Stimulated activated CD4-positive, alpha-beta T cell treated with anti-CD3 and anti-CD28 coated beads, Interleukin-12 subunit alpha, Interleukin-12 subunit beta, amount 100 ng/mL, for 24 hours (primary cell): ENCODE measurements at places on chromosomes 6 and 20.

DNA sequence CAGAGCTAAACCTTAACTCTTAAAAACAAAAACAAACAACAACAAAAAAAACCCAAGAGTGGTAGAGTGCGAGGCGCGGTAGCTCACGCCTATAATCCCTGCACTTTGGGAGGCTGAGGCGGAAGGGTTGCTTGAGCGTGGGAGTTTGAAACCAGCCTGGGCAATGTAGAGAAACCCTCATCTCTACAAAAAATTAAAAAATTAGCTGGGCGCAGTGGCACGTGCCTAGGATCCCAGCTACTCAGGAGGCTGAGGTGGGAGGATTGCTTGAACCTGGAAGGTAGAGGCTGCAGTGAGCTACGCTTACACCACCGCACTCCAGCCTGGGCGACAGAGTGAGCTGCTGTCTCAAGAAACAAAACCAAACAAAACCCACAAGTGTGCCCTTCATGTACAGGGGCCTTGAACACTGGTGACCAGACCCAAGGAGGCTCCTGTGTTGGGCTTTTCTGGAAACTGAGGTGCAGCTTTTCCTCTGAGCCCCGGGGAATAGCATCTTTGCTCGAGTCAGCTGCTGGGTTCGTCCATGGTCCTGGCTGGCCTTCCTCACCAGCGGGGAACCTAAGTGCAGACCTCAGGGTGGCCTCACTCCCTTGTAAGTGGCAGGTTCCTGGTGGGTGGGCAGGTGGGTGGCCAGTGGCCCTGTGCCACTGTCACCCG lies 39.9 kb downstream of the PYGB start:
- no peak for DNase-seq

DNA sequence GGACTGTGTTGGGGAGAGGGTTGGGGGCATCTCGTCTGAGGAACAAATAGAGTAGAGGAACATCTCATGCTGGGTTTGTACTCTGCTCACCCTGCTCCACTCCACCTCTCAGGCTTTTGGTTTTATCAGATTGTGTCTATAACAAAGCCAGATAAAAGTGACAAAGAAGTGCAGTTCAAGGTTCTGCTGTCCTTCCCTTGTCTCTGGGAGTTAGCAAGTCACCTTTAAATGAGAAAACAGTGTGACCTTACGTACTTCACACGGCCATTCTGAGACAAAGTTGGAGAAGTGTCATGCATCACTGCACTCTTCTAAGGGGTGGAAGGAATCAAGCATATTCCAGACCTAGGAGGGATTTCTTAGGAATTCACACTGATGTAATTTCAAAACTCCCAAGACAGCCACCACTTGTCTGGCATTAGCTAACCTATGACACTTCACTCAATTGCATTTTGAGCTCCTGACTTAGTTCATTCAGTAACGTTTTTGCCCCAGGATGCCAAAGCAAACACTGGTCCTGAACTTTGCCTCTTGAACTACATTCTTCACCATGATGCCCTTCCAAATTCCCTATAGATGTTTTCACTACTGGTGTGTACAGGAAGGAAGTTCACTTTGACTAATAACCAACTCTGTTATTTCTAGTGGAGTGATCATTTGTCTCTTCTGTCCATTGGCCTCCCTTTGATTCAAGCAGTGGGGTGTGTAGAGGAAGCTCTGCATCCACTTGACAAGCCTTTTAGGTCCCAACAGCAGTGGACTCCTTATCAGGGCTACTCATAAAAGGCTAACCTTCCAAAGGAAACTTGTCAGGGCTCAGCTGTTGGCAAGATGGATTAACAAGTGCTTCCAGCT lies 647.6 kb upstream of the FLRT3 start:
- no peak for DNase-seq

- DNase-seq = no peak
Observed at GRCh38 chr6:96645106-96645505, 82.2 kb downstream of the FHL5 start.

- no peak for DNase-seq
Observed at GRCh38 chr6:115969207-115969929, 91.3 kb downstream of the FRK start.

DNA sequence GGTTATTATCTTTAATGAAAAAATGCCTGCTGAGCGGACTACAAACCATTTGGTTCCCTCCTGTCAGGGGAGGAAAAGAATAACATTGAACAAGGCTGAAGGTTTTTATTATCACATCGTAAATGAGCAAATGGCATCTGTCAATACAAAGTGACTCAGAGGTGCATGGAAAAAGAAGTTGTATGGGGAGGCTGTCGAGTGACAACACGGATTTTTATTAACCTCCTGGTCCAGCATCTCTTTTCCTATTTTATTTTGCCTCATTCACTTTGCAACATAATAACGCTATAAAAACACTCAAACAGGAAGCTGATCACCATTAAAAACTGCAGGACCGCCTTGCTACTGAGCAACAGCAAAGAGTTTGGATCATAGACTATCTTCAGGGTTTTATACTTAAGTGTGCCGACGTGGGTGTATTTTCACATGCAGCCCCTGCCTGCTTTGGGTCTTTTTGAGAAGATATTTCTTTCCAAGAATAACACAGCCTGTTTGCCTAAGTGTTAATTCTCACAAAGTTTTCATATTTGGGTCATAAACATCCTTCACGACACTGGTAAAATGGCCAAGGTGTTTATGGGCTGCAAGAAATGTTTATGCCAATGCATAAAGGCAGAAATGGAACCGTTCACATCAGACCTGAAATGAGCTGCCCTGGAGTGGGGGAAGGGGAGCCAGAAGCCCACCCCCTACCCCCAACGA lies 132.1 kb upstream of the SALL4 start:
- no peak for DNase-seq

GRCh38 chr6:136624347-136624746 lies 74.1 kb upstream of the MAP7 start:
- DNase-seq = no peak

DNA sequence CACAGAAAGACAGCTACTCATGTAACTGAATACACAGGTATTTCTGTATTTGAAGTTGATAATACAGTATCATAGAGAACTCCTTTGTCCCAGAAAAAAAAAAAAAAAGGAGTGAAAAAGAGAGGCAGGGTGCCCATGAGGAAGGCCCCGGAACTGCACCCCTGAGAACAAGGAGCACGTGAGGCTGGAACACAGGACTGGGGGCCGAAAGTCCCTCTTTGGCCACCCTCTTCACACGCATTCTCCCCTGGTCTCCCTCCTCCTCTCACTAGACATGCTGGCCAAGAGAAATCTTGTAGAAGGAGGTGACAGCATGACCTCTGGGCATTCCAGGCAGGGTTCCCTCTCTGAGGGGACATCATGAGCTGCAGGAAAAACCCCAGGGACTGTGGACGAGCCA lies 62.7 kb upstream of the TRAF3IP2 start:
- no peak for DNase-seq

- DNase-seq = no peak
Observed at GRCh38 chr20:47999166-47999565, 213.9 kb upstream of the SULF2 start.

GRCh38 chr20:52420805-52421204 lies 229.2 kb upstream of the ZFP64 start:
- no peak for DNase-seq

DNA sequence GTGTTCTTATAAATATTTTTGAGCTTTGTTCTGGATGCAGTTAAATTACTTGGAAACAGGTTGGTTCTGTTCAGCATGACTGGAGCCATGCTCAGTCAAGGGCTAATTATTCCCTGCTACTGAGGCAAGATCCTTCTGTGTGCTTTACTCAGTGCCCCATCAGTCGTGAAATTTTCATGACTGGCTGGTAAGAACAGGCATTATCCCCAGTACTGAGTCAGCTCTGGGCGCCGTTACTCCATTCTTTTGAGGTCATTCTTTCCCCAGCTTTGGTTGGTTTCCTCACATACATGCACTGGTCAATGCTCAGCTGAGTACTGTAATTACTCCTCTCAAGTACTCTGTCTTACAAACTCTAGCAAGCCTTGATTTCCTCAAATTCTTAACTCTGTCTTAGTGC lies 71.3 kb downstream of the CDKAL1 start:
- no peak for DNase-seq

DNA sequence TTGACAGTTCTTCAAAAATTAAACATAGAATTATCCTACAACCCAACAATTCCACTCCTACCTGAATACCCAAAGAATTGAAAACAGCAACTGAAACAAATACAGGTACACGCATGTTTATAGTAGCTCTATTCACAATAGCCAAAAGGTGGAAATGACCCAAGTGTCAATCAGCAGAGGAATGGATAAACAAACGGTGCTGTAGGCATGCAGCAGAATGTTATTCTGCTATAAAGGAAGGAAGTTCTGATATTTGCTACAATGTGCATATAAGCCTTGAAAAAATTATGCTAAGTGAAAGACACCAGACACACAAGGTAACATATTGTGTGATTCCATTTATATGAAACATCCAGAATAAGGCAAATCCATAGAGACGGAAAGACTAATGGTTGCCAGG lies 38.5 kb upstream of the PRELID3B start:
- no peak for DNase-seq

DNA sequence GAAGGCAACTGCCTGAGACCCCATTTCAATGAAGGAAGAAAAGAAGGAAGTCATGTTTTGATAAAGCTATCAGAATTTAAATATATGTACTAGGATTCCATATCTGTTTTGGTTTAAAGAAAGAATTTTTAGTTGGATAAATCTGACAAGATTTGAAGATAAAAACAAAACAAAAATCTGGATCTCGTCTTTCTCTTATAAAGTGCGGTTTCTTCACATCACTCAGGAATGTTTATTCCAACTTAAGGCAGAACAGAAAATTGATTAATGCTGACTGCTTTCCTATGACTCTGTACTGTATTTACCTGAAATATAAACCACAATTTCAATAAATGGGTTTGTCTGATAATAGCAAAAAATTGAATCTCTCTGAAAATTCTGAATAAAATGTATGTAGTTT lies 439.7 kb downstream of the RFPL4B start:
- no peak for DNase-seq

- no peak for DNase-seq
Observed at GRCh38 chr6:155504848-155505607, 49.4 kb upstream of the NOX3 start.

- DNase-seq = no peak
Observed at GRCh38 chr20:4074877-4075455, 59.6 kb upstream of the RNF24 start.

DNA sequence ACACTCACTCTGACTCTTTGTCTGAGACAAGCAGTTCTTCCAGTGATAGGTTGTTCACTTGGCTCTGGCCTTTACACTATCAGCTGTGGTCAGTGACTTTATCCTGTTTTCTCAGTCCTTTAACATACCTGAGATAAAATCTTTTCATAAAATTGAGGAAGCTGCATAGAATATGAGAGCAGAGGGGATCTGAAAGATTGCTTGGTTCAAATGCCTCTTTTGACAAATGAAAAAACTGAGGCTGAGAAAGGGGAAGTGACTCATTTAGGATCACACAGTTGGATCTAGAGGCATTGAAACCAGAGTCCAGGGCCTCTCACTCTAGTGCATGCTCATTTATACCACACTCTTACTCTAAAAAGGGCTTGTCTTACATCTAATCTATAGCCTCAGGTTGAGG lies 277.0 kb upstream of the TBX18 start:
- no peak for DNase-seq

DNA sequence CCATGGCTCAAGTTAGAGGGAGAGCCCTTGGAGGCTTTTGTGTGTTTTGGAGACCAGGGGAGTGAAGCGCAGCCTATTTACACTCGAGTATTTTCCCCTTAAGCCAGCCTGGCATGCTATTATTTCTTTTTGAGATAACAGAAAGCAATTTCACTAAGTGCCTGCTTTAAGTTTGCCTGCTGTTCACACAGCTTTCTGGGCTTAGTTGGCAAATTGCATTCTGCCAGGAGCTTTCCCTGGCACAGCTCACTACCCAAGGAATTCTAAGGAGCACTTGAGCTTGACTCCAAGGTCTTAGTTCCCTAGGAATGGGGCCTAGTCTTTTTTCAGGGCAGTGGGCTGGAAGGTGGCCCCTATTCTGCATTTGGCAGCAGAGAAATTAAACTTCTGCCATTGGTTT lies 19.0 kb upstream of the ASXL1 start:
- no peak for DNase-seq

DNA sequence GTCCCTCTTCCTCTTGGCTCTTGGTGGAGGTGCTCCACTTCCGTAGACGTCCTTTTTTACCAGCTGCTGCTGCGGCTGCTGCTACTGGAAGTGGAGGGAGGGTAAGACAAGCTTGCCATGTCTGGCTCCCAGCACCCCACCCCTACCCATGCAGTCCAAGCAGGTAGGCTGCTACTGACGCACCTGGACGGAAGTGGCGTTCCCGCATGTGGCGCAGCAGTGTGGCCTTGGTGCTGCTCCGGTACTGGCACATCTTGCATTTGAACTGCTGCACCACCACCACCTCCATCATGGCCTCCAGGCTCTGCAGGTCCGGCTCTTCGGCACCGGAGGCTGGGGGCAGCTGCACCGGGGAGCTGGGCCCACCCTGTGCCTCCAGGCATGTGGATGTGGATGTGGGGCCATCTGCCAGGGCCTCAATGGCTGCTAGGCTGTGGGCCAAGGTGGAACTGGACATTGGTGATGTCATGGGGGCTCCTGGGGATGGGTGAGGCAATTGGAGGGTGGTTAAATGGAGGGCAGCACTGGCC lies 4.4 kb downstream of the ZNF335 start:
- no peak for DNase-seq

DNA sequence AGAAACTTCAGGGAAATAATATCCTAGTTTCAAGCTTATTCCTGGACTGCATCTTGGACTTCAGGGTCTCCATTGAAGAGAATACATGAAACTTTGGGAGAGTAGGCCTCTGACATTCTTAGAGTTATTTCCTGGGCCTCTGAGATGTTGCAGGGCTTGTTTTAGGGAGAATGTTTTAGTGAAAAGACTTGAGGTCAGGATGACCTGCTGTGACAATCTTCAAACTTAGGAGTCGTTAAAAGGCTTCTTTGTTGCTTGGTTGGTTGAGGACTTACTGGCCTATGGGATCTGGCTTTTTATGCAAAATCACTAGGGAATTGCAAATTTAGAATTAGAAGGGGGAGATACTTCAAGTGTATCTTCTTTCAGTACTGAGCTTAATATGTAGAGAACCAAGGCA lies 613.2 kb upstream of the FLRT3 start:
- DNase-seq = no peak

- no peak for DNase-seq
Observed at GRCh38 chr20:36792422-36792821, 18.9 kb upstream of the DSN1 start.

GRCh38 chr6:30705620-30706019 lies 11.5 kb downstream of the MDC1 start:
- DNase-seq = no peak

- DNase-seq = no peak
Observed at GRCh38 chr6:47134476-47135189, 92.5 kb upstream of the ADGRF1 start.

DNA sequence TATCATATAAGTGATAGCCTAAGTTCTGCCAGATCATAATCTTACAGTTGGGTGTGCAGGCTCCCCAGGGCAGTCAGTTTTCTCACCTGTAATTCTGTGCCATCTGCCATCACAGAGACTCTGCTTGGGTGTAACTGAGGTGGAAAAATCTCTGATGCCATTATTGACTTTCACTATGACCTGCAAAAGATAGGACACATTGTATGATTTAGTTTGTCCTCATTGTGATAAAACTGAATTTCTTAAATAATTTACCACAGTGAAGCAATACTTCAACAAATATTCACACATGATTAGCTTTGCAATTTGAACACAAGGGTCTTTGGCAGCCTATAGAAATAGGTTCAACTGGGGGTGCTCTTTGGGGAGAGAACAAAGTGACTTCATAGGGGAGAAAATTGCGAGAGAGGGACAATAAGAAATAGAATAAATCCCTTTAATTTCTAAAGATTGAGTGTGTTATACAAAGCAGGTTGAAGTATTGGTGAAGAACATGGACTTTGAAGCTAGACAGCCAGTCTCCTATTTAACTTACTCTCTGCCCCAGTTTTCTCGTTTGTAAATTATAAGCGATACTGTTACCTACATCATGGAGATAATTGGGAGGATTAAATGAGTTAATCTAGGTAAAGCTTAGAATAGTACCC lies 27.3 kb downstream of the FAM229B start:
- DNase-seq = no peak
